ENCODE measurements at places on chromosomes 16 and 17.

GRCh38 chr16:86821895-86822294 is 243.5 kb downstream of the FOXL1 start:
- no peak for DNase-seq

GRCh38 chr17:74814453-74814852 is 38.3 kb upstream of the NAT9 start:
- no peak for DNase-seq

- no peak for DNase-seq
These were observed 21.2 kb downstream of the SAP30BP start for GRCh38 chr17:75688209-75688825.

- peak; percentile 79 for DNase-seq
These were observed 4.3 kb downstream of the THOC6 start for GRCh38 chr16:3027983-3028715.

DNA sequence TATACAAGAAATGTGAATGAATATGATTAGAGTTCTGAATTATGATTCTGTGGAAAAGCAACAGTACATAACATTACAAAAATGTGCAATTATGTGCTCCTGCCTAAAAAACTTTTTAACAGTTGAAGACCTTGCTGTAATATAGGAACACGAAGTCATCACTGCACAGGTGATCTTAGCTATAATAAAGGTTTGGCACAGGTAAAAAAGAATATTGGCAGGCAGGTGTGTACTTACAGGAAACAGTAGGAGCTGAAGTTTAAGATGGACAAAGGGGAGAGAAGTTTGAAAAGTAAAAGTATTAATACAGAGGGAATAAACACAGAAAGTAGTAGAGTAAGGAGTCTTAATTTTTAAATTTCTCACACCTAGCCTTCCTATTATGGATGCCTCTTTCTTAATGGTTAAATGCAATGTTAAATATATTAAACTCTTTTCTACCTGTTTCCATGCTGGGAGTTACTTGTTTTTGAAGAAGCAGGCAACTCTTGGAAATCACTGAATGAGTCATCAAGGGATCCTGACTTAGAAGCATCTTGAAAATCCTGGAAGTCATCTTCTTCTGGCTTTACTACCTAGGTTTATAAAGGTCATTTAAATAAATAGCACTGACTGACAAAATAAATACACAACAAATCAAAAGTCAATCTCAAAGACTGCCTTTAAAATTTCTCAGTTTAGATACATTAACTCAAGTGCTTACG is 40.7 kb downstream of the SYNRG start:
- no peak for DNase-seq

- DNase-seq, result no peak
These were observed 13.0 kb upstream of the PNPO start for GRCh38 chr17:47928415-47928814.

DNA sequence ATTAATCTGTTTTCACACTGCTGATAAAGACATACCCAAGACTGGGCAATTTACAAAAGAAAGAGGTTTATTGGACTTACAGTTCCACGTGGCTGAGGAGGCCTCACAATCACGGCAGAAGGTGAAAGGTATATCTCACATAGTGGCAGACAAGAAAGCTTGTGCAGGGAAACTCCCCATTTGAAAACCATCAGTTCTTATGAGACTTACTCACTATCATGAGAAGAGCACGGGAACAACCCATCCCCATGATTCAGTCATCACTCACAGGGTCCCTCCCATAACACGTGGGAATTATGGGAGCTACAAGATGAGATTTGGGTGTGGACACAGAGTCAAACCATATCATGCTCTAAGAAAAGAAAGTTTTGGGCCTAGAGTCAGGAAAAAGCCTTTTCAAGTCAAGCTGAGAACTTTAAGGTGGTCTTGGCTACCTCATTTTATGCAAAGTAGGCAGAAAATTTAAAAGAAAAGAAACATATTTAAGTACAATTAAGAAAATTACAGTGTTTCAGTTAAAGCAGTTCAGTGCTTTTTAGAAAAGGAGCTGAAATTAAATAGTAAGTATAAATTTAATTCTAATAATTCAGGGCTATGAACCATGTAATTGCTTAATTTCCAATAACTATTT is 24.9 kb upstream of the CRYM start:
- DNase-seq, result no peak

DNA sequence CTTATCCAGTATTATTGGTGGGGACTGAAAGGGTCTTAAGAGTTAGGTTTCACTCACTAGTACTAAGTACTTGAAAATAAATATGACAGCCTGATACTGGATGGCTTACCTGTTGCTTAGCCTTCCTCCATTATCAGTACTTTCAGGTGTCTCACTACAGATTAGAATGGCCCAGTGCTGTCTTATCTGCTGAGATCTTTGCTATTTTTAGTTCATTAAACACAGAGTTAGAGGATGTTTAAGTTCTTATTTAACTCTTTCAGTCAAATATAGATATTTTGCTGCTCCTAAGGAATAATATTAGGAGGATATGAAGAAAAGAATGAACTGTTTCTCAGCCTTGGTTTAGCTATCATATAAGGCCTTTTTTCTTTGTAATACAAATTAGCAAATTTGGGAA is 74.8 kb downstream of the NLK start:
- no peak for DNase-seq

GRCh38 chr17:44014133-44014436 is 678 bp downstream of the TMEM101 start:
- no peak for DNase-seq

DNA sequence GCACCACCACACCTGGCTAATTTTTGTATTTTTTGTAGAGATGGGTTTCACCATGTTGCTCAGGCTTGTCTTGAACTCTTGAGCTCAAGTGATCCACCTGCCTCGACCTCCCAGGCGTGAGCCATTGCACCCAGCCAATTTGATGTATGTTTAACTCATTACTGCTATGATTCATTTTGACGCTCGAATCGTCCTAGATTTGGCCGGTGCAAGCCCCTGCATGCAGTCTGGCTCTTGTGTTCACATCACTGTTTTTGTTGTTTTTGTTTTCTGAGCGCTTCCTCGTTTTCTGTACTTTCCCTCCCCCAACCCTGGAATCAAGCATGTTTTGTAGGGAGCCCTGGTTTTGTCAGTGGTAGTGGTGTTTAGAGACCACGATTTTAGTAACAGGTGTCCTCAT is 7.8 kb upstream of the DUS1L start:
- DNase-seq, result no peak

- no peak for DNase-seq
These were observed 19.1 kb downstream of the GSPT1 start for GRCh38 chr16:11896486-11897176.

DNA sequence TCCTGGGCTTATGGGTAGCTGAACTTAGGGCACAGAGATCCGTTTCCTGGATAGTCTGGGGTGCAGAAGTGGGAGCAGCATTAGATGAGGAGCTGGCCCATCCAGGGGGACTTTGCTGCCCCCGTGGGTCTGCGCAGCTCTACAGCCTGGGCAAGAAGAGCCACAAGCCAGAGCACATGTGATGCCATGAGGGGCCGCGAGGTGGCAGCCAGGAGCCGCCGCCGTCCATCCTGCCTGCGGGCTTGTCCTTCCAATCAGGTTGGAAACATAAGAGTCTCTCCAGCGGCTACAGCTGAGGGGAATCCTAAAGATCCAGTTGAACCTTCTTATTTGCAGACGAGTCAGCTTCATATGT is 21.9 kb downstream of the C1QTNF1 start:
- peak; percentile 41 for DNase-seq

DNA sequence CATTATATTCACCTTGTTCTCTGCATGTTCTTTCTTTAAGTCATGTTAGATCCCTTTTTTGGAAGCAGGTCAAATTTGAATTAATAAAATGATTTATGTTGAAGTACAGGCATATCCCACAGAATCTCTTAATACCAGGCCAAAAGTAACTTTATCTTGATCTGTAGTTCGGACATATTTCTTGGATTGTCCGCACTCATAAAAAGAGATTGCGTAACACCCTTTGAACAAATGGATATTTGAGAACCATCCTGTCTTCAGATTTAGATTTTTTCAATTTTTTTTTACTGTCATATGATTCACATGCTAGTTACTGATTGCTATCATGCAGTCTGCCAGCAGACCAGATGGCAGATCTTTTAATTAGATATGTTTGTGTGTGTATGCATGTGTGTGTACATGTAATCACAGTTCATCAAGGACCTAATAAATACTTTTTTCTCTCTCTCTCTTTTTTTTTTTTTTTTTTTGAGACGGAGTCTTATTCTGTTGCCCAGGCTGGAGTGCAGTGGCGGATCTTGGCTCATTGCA is 352.6 kb downstream of the WWOX start:
- no peak for DNase-seq

DNA sequence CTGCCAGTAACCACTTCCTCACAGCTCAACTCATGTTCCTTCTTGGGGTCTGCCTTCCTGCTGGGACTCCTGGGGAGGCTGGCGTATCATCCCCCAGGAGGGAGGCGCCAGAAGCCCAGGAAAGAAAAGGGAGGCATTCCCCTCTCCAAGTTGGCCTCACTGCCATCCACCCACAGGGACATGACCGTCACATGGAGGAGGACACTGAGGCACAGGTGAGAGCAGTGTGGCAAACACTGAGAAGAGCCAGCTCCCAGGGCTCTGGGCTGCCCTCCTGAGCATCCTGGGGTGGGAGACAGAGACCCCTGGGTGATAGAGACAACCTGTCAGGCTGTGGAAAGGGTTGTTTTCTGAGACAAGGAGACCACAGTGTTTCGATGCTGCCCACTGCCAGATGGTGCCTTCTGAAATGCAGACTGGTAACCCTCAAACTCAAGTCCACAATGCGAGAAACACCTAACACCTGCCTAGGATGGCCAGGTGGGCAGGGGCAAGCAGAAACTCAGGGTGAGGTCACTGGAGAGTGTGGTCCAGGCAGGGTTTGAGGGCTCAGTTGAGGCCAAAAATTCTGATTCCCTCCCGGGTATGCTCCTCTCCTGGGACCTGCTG is 1722.1 kb downstream of the TP53TG3F start:
- no peak for DNase-seq

DNA sequence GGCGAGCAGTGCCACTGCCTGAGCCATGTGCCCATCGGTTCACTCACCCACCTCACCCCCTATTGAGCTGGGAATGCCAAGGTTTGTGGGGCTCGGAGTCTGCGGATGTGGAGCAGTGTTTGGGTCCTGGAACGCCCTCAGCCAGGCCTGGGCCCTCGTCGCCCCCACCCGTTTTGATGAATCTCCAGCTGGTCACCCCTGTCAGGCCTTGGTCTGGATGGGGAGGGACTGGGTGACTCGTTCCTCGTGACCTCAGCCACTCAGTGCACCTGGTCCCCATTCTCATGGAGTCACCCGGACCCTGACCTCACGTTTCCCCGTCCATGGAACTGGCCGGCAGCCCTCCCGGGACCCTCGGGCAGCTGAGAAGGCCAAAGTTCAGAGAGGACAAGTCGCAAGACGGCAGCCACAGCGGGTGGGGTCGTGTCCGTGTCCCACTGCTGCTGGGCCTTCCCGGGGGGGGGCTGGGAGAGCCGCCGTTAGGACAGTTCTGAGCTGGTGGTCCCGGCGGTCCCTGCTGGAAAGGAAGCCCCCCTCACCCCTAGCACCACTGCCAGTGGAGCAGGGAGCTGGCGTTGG is 23.2 kb downstream of the GSE1 start:
- no peak for DNase-seq

DNA sequence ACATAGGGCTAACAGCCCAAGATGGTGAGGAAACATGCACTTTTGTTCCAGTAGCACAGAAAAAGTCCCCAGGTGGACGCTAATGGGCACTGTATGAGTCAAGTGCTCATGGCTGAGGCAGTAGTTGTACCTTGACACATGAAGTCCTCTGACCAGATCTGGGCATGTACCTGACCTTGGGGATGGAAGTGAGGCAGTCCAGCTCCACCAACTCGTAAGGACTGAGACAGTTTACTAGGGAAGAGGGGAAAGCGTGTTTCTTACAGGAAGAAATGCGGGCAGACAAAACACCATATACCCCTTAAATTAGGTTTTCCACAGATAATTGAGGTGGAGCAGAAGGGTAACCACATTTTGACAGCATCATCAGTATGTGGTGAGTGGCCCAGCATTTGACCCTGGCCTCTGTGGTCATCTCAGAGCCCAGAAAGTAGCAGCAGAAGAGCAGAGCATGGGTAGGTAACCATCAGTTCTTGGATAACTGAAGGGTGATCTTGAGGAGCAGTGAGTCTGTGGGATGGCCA is 32.4 kb upstream of the METTL9 start:
- DNase-seq, result no peak

GRCh38 chr17:37676115-37676925 is 33.1 kb upstream of the DDX52 start:
- no peak for DNase-seq

DNA sequence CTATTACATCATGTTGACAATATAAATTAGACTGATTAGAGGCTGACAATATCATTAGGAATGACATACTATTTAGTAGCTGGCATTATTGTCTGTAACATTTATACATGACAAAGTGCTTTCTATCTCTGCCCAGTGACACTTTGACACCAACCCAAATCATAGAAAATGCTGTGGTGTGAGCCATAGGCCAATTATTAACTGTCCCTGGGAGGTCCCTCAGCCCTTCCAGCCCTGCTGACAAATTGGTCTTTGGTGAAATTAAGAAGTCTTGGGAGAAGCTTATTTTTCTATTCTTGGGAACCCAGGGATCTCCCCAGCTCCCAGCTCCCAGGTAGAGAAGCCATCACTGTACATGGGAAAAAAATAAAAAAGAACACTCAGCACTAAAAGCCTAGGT is 179.6 kb downstream of the AIPL1 start:
- DNase-seq, result no peak

GRCh38 chr16:69267633-69268032 is 43.5 kb upstream of the VPS4A start:
- no peak for DNase-seq

GRCh38 chr17:76772842-76773525 is 35.1 kb downstream of the MFSD11 start:
- peak; percentile 21 for DNase-seq

- no peak for DNase-seq
These were observed 268.5 kb downstream of the RBFOX1 start for GRCh38 chr16:7601100-7601499.

- DNase-seq, result no peak
These were observed 33.4 kb downstream of the RBFOX1 start for GRCh38 chr16:7366041-7366440.

DNA sequence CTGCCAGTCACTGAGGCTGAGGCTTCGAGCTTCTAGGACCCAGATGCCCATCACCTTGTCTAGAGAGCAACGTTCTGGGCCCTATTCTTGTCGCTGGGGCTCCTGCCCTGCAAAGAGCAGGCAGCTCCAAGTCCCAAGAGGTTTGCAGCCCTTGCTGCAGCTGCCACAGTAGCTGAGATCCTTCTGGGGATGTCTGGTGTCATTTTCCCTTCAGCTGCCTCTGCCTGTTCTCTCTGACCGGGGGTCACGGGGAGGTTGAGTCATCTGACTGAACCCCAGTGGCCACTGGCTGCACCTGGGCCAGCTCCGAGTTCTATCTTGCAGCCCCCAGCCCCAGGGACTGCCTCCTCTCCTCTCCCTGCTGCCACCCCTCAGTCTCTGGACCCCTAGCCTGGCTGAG is 4.9 kb downstream of the WSCD1 start:
- DNase-seq, result no peak

GRCh38 chr17:63439687-63440086 is 6.4 kb downstream of the CYB561 start:
- no peak for DNase-seq

All from stimulated activated CD8-positive, alpha-beta memory T cell treated with anti-CD3 and anti-CD28 coated beads, Interleukin-15, amount 100 ng/mL, for 48 hours (primary cell).